Naive thymus-derived CD4-positive, alpha-beta T cell (primary cell): ENCODE measurements at places on chromosomes 13 and 19. TPM values are rescaled to one million over a fixed set of nuclear protein-coding genes. Genes with fewer than 3 reads are reported as not detected.

GRCh38 chr13:24450530-24450929, 62.0 kb downstream of the PARP4 start:
- no peaks in the 10 kb centered on the region for H3K27me3 ChIP-seq
- H3K4me3 ChIP-seq = no peak overlapping the region
- H3K27ac ChIP-seq = no peak overlapping the region
- peaks cover 12% of the 10 kb centered on the region for H3K36me3 ChIP-seq

DNA sequence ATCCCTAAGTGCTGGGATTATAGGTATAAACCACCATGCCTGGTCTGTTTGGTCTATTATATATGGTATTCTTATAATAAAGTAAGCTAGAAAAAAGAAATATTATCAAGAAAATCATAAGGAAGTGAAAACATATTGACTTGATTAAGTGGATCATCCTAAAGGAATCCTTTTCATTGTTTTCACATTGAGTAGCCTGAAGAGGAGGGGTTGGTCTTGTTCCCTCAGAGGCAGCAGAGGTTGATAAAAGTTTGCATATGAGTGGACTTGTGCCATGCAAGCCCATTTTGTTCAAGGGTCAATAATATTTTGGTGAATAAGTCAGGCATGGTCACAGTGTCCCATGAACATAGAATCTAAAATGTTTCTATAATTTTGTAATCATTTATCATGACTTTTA, 52.7 kb downstream of the ZNF627 start:
- no peak overlapping the region for H3K27ac ChIP-seq
- no peaks in the 10 kb centered on the region for H3K4me1 ChIP-seq
- DNase-seq = no peak
- no peaks in the 10 kb centered on the region for H3K27me3 ChIP-seq
- H3K4me3 ChIP-seq = no peak overlapping the region

- peaks cover 19% of the 10 kb centered on the region for H3K4me1 ChIP-seq
- H3K27ac ChIP-seq = no peak overlapping the region
- H3K36me3 ChIP-seq = no peaks in the 10 kb centered on the region
- H3K27me3 ChIP-seq = no peaks in the 10 kb centered on the region
Observed at GRCh38 chr19:12979974-12980373, 10.6 kb downstream of the DAND5 start.

GRCh38 chr19:1783874-1784273, 28.2 kb downstream of the ATP8B3 start:
- H3K27ac ChIP-seq = no peak overlapping the region
- no peaks in the 10 kb centered on the region for H3K4me1 ChIP-seq
- H3K4me3 ChIP-seq = no peak overlapping the region
- no peaks in the 10 kb centered on the region for H3K27me3 ChIP-seq
- no peaks in the 10 kb centered on the region for H3K36me3 ChIP-seq

DNA sequence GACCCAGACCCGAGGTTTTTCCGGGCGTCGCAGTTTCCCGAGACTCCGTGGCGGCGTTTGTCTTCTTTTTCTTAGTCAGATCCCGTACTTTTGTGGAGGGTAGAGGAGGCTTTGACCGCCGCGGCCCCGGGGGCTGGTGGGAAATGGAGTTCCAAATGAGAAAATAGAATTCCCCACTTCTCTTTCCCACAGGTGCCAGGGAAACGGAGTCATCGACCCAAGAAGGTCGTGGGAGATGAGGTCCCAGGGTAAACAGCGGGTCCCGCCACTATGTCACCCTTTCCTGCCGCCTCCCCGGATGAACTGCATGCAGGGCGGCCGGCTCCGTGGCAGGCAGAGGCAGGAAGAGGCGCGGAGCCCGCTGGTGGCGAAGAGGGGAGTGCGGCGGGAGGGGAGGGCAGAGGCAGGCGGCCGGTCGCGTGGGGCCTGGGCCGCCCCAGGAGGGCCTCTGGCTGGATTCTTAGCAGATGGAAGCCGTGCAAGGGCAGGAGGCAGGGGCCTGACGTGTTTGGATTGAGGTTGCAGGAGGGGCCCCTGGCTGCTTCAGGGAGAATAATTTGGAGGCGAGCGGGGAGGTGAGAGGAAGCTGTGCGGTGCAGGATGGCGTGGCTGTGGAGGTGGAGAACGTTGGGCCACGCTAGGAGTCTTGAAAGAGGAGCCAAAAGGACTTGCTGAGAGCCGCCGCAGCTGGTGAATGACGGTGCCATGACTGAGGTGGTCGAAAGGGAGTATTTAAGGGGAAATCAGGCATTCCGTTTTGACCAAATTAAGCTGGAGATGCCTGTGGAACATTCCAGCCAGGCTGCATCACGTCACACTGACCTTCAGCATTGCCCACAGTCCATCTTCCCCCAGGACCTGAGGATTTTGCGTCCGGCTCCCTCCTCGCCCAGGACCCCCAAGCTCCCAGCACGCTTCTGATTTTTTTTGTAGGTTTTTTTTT, 11.7 kb downstream of the CYTH2 start:
- H3K4me1 ChIP-seq = peaks cover 3% of the 10 kb centered on the region
- H3K27ac ChIP-seq = peak overlapping the region; percentile 79
- DNase-seq = peak; percentile 69

DNA sequence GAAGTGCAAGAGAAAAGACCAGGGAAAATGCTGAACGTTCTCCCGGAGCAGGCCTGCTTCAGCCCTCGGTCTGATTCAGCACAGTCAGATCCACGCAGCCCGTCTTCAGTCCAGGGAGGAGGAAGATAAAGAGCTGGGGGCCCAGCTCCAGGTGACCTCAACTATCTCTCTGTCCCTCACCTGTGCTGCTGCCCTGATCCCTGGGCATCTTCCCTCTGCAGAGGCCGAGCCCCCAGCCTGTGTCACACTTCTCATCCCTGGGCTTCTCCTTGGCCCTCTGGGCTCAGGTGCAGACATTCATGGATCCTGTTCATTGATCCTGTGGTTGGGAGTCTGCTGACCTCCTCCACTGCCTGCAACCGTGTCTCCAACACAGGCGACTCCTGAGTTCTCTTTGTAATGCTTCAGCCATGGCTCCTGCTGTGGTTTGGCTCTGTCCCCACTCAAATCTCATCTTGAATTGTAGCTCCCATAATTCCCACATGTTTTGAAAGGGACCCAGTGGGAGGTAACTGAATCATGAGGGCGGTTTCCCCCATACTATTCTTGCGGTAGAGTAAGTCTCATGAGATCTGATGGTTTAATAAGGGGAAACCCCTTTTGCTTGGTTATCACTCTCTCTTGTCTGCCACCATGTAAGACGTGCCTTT, 27.9 kb downstream of the COL4A2 start:
- no peak overlapping the region for H3K4me3 ChIP-seq
- H3K4me1 ChIP-seq = no peaks in the 10 kb centered on the region
- H3K27ac ChIP-seq = no peak overlapping the region
- no peak for DNase-seq
- H3K27me3 ChIP-seq = no peaks in the 10 kb centered on the region
- no peaks in the 10 kb centered on the region for H3K36me3 ChIP-seq

IL12RB1 gene
- 25.0 TPM for total RNA-seq

RASGRP4 gene
- 1.3 and 1.6 TPM in 2 replicates for total RNA-seq

ZNF846 gene
- total RNA-seq = 24.8 TPM

RASL11A gene
- total RNA-seq = 0.86 TPM
